ENCODE measurements at places on chromosomes 1 and 21. TPM values are rescaled to one million over a fixed set of nuclear protein-coding genes. Genes with fewer than 3 reads are reported as not detected.

Gene SPSB1
- polyA plus RNA-seq = 11.7 TPM

- DNase-seq = no peak
Observed at GRCh38 chr21:16537501-16537900, 807.7 kb downstream of the USP25 start.

GRCh38 chr1:39695016-39695415 is 3.8 kb upstream of the HPCAL4 start:
- DNase-seq = no peak

Gene SPRR5
- polyA plus RNA-seq = not detected

- no peak for DNase-seq
Observed at GRCh38 chr1:45922813-45923212, 119.4 kb downstream of the MAST2 start.

Gene PHC2
- 93.9 TPM for polyA plus RNA-seq

- no peak for DNase-seq
Observed at GRCh38 chr1:201566529-201566823, 27.5 kb downstream of the NAV1 start.

- DNase-seq = no peak
Observed at GRCh38 chr1:53148123-53148522, 5.7 kb upstream of the SLC1A7 start.

Gene PRDM16
- 4.9 TPM for polyA plus RNA-seq

GRCh38 chr1:20493839-20494608 is 8.0 kb upstream of the CAMK2N1 start:
- no peak for DNase-seq

- no peak for DNase-seq
Observed at GRCh38 chr1:10556430-10557005, 81.8 kb downstream of the PEX14 start.

DNA sequence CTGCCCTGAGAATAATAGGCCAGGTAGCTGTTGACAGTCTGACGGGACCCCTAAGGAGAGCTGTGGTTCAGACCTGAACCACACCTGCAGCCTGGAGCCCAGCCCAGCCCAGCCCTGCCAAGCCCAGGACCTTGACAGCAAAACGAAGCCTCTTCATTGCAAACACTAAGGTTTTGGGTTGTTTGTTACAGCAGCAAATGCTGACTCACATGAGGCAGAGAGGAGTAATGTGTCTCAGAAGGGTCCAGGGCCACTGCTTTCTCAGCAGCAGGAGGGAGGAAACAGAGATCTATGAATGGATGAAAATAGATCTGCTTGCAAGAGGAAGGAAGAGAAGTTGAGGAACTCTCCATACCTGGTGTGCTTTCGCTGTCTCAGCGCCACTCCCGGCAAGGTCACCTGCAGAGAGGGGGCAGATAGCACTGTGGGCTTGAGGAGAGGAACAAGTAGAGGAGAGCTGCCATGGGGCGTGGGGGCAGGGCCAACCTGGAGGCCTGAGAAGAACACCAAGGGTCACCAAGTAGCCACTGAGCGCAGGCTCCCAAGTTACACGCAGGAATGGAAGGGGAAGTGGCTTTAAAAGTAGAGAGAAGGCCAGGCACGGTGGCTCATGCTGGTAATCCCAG is 127.2 kb downstream of the ZNF281 start:
- no peak for DNase-seq

Gene PRELP
- polyA plus RNA-seq = 2.0 TPM

DNA sequence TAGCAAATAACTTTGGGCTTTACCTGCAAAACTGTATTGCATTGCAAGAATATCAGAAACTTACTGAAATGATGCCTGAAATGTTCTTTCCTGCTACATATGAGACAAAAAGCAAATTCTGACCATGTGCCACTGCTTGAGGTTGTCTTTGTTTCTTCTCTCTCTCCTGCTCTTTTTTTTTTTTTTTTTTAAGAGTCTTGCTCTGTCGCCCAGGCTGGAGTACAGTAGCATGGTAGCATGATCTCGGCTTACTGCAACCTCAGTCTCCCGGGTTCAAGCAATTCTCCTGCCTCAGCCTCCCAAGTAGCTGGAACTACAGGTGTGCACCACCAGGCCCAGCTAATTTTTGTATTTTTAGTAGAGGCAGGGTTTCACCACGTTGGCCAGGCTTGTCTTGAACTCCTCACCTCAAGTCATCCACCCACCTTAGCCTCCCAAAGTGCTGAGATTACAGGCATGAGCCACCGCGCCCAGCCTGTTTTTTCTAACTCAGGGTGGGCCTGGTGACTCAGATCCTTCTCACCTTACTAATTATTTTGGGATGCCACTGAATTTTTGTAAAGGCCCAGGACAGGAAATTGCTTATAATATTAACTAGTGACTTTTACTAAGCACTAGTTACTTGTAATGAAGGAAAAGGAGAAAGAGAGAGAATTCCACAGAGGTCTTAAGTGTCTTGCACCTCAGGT is 35.9 kb downstream of the DNASE2B start:
- DNase-seq = no peak
